Hematopoietic multipotent progenitor cell treated with erythropoietin and hydrocortisone succinate and interleukin-3 and kit ligand, for 17 days (in vitro differentiated cells): ENCODE measurements at places on chromosomes 2 and 18.

GRCh38 chr2:124804014-124804940 lies 779.2 kb downstream of the CNTNAP5 start:
- DNase-seq = peak; percentile 45

DNA sequence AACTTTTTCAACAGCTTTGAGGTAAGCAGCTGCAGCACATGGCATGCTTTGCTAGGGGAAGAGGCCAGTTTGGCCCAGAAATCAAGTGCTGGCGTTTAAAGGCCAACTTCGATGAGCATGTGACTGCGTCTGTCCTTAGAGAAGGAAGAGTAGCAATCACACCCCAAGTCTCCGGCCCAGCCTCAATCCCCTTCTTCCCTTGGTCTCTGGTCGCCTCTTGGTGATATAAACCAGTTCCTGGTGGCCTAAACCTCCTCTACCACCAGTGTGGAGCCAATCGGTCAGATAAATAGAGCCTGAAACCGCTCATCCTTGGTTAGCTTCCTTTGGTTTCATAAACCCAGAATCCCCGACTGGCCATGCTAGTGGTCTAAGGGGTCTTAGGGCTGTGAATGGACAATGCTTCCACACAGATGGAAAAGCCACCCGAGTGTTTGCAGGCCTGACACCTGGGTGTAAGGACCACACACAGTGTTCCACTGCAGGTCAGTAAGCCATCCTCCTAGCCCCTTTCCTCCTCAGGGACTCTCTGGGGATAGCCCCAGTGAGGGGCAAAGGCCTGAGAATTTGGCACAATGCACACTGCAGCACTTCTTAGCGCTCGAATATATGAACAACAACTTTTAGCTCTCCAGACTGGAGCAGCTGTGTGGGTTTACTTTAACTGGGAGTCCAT lies 23.0 kb upstream of the COX7A2L start:
- no peak for DNase-seq

DNA sequence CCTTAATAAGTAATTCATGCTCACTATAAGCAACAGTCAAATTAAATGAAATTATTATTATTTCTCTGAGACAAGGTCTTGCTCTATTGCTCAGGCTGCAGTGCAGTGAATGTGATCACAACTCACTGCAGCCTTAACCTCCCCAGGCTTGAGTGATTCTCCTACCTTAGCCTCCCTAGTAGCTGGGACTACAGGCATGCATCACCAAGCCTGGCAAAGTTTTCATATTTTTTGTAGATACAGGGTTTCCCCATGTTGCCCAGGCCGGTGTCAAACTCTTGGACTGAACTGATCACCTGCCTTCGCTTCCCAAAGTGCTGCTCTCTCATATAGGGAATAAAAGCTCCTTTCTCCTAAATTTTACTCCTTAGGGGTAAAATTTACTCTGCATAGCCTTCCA lies 74.9 kb upstream of the GAREM1 start:
- DNase-seq = no peak

GRCh38 chr2:107681936-107682335 lies 144.8 kb upstream of the RGPD4 start:
- DNase-seq = no peak

DNA sequence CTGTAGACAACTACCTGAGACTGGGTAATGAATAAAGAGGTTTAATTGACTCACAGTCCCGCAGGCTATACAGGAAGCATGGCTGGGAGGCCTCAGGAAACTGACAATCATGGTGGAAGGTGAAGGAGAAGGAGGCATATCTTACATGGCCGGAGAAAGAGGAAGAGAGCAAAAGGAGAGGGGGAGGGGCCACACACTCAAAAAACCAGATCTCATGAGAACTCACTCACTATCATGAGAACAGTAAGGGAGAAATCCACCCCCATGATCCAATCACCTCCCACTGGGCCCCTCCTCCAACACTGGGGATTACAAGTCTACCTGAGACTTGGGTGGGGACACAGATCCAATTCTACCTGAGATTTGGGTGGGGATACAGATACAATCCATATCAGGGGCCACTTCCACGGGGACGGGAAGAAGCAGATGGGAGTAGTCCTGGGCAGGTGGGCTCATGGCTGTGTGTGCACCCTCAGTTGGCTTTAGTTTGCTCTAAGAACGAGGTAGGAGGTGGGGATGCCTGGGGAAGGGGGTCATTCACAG lies 9.9 kb downstream of the MAB21L4 start:
- no peak for DNase-seq

GRCh38 chr2:1927896-1928568 lies 183.7 kb upstream of the PXDN start:
- no peak for DNase-seq

- DNase-seq = peak; percentile 31
Observed at GRCh38 chr2:227511239-227511930, 39.4 kb downstream of the AGFG1 start.

- no peak for DNase-seq
Observed at GRCh38 chr2:100119235-100119634, 23.2 kb downstream of the AFF3 start.

GRCh38 chr18:6170604-6171003 lies 244.1 kb downstream of the L3MBTL4 start:
- no peak for DNase-seq
